ENCODE measurements at places on chromosomes 4 and X.
A peak's percentile ranks its signal among the peaks of the same experiment; 100 is the strongest.

DNA sequence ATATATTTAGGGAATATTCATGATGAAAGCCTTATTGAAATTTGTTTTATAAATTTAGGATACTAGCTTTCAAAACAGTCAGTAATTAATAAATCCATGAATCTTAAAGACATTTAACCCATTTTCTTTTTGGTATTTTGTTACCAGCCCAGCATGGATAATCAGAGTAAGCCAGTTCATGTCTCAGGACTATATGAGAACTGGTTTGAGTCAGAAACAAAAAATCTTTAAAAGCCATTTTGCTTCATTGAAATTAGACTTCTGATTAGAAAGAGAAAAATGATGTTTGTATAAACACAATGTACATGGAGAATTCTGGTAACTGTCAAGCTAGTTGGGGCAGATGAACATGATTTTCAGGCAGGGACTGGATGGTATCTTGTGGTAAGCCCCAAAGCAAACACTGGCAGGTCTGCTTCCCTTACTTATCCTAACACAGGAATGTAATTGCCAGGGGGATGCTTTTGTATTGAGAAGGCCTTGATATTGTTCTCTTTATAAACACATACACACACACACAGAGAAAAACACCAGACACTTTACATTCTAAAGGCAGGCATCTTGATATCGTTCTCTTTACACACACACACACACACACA, 9.4 kb downstream of the ARHGAP10 start:
- peak; percentile 88 for DNase-seq

DNA sequence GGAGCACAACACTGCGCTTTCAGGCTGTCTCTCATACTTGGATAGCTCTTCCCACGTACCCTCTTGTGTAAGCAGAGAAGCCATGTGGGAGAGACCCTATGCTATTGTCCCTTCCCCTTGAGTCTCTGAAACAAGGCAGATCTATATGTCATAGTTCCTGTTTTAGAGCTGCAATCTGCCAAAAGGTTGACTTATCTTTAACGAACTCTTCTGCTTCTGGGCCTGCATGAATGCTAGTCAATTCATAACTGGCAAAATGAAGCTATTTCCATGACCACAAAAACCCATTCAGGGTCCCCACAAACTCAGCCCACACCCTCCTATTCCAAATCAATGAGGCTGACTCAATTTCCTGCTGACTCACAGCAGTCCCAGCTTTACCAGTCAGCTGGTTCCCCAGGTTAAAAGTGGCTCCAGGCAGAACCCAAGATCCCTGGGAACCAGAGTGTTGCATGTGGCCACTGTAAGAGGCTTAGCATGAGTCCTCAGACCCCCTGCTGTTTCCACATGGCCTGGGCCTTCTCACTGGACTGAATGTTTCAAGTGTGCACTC, 25.3 kb upstream of the SOD3 start:
- peak; percentile 98 for DNase-seq

DNA sequence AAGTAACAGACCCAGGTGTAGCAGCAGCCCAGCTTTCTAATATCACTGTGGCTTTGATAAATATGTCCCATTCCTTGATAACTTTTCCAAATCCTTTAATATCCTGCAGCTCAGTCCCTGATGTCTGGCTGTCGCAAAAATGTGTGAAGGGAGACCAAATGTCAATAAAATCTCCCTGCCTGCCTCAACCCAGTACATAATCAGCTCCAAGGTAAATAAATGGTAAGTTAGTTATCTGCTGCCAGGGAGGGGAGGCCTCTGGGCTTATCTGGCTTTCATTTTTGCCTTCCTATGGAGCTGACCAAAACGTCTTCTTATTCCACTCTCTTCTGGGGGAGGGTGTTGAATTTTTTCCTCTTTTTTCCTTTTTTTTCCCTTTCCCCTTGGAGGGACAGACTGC, 630.6 kb downstream of the MID1IP1 start:
- no peak for DNase-seq

GRCh38 chrX:152202886-152203285, 64.5 kb upstream of the MAGEA10 start:
- DNase-seq = no peak

GRCh38 chr4:134465417-134465816, 263.8 kb upstream of the PABPC4L start:
- no peak for DNase-seq

DNA sequence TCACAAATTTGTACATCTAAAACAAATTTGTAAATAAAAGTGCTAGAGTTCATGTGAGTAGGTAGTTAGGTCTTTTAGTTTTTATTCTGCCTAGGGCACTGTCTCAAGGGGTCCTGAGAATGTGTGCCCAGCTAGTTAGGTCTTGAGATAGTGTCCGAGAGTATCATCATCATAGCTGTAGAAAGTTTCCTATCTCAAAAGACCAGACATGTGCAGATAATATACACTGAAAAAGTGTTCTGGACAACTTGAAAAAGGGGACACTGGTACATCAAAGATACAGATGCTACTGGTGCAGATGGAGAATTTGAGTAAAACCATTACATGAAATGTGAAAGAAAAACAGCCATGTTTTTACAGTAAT, 1.8 kb upstream of the ZCCHC4 start:
- no peak for DNase-seq

- no peak for DNase-seq
Measured at GRCh38 chrX:111103246-111103645, 7.3 kb downstream of the PAK3 start.

DNA sequence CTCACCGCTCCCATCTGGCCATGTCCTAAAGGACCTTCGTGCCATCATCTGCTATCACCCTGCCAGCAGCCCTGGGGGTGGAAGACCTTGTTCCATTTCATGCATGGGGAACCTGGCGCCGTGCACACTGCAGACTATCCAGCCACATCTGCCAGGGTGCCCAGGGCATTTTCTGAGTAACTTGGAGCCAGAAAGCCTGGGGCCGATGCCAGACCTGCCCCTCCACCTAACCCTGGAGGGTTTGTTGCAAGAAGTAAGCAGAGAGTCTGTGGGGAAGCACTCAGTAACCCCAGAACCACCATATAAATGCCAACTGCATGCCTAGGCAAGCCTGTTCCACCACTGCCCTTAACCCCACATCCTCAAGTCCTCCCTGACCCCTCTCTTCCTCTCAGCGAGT, 7.3 kb downstream of the HAUS7 start:
- DNase-seq = no peak

GRCh38 chr4:122100508-122100907, 51.6 kb upstream of the BLTP1 start:
- DNase-seq = no peak

All from astrocyte (in vitro differentiated cells and primary cell).